ENCODE measurements at places on chromosomes 6 and 20.

DNA sequence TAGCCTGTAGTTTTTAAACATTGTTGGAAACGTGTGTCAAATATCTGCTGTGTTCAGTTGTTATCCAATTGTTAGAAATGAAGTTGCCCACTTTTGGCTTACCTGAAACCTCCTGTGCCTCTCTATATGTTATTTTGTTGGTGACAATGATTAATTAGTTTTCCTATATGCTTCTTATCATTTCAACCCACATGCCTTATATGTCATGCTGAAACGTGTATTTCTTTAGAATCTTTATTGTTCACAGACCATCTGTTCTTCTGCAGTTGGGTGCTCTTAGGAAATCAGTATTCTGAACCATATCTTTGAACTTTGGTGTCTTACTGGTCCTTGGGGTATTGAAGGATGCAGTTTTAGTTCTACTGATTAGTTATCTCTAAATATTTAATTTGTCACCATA lies 91.2 kb upstream of the SCGN start:
- no peak for DNase-seq

DNA sequence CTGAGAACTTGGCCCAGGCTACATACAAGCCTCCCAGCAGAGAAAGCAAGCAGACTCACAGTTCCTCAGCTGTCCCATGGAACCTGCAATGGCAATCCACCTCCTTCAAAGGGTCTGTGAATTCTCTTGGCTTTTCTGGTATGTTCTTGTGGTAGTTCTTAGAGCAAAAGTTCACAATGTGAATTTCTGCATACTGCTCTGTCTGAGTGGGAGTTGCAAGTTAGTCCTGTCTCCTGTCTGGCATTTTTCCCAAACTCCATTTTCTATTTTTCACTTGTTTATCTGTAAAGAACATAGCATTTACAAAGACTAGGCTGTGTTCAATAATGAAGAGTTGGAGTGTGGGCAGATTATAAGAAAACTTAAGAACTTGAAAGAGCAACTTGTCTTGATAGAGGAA lies 269.9 kb downstream of the BCKDHB start:
- no peak for DNase-seq

DNA sequence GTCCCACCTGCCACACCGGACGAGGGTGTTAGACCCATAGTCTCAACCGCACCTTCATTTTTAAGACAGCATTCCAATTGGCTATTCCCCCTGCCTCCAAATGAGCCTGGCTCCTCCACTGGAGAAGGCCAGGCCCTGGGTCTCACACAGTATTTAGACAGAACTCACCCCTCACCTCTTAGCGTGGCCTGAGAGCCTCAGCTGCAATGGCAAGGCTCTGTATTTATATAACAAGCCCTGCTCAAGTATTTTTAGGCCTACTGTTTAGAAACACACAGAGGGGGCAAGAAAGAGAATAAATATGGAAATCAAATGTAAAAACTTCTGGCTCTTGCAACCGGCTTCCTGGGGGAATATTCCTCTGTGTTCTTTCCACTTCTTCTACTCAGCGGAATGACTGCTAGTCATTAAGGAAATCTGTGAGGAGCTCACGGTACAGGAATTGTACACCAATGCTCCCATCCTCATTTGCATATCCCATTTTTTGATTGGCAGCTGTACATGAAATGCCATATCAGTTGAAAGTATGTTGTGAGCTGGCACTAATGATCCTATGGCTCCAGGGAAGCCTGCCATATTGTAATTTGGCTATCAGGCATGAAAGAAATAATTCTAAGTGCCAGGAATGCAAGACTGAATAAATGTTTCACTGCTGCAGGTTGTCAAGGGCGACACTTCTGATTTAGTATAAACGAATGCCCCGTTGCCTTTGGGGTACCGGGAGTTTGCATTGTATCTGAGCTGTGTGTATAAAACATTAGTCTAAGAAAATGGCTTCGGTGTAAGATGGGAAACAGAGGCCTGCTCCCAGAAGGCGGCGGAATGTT lies 207.5 kb downstream of the ZNF217 start:
- no peak for DNase-seq

- no peak for DNase-seq
Measured at GRCh38 chr20:23122321-23122720, 36.2 kb upstream of the CD93 start.

DNA sequence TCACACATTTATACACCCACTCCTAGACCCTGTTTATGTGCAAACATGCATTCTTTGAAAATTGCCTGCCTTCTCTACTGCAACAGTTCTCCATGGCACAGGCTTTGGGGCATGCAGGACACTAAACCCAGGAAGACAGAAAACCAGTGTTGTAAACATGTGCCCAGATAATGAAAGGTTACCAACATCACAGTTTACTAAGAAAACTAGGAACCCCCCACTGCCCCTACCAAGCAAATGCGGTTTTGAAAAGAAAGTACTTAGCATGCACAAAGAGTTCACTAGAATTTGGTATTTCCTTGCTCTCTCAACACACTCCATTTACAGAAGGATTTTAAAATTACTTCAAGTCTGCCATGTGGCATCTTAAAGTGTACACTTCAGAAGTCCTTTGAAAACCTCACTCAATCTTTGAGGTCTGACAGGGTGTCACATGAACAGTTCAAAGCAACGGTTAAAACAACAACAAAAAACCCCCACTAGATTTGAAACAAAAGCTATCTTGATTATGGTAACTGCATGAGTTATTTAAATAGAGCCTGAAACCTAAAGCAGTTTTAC lies 245.0 kb downstream of the GMPR start:
- DNase-seq: no peak

DNA sequence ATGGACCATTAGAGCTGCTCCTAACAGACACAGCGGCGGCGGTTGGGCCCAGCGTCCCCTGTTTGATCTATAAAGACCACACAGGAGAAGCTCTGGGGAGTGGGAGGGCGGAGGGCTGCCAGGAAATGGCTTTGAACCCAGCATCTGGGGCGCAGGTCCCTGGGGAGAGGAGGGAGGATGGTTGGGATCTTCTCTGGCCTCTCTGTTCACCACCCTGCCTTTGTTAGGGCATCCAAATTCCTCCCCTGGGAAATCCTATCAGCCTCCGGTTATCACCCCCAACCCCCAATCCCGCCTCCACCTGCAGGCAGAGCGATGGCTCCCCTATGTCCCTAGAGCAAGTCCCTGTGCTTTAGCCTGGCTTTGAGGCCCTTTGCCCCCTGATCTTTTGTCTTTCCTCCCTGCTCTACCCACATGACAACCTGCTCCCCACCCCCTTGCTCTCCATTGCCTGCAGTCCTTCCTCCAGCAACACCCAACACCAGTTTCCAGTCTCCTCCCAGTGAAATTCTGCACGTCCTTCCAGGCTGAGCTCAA lies 7.1 kb downstream of the XKR7 start:
- DNase-seq: no peak

- no peak for DNase-seq
Measured at GRCh38 chr6:5028921-5029320, 25.1 kb upstream of the RPP40 start.

DNA sequence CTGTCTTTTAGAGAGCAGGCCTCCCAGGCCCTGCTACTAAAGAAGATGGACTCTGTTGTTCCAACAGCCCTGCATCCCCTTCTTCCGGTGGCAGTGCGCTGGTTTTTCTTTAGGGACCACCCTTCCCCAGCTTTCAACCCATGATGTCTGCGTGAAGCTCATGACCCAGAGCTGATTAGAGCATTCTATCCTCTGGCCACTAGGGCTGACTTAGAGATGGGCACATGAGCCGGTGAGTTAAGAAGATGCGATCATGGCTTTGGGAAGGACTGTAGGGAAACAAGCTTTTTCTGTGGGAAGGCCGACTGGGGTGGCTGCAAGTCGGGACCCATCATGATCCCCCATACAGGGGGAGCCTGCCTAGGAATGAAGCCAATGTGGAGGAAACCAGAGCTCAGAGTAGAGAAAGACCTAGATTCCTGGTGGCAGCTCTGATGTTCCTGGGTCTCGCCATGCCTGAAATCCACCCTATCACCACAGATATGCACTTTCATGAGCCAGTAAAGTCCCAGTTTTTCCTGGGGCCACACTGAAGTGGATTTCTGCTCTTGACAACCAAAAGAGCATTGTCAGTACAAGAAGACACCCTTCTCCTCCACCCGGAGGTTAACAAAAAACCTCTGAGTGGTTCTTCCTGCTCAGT lies 29.1 kb upstream of the STX16 start:
- DNase-seq: no peak

DNA sequence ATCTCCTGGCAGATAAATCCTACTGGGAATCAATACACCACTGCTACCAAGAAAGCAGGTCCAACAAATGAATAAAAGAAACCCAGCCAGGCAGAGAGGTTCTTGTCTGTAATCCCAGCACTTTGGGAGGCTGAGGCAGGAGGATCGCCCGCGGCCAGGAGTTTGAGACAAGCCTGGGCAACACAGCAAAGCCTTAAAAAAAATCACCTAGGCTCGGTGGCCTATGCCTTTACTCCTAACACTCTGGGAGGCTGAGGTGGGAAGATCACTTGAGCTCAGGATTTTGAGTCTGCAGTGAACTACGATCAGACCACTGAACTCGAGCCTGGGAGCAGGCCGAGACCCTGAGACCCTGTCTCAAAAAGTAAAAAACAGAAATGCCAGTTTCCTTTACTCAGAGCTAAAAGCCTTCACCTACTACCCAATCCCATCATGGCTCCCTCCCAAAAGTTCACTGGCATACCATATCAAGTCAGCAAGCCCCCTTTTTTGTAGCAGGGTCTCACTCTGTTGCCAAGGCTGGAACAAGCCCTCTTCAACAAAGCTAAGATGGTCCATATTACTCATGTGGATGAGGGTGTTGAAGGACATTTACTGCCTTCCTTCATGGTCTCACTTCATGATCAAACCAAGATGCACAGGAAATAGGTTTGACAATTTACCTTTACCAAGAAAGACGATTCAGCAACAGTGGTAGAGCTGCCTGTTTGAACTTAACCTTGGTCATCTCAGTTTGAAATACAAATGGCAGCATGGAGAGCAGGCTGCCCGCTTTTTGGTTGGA lies 5.3 kb downstream of the SNX5 start:
- no peak for DNase-seq

DNA sequence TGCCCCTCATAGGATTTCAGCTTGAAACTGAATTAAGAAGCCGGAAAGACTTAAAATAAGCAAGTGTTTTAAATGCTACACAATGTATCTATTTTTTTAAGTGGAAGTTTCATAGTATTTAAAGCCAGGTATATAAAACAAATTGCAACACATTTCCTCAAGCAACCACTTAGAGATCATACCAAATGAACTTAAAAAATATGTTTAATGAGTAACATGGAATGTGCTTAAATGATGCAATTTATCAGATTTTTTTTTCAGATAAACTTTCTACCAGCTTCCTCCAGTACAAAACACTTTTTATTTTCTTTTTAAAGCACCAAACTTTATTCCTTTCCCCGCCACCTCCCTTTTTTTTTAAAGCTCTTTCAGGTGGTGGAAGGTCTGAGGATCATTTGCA lies 534.3 kb downstream of the BMP2 start:
- no peak for DNase-seq

DNA sequence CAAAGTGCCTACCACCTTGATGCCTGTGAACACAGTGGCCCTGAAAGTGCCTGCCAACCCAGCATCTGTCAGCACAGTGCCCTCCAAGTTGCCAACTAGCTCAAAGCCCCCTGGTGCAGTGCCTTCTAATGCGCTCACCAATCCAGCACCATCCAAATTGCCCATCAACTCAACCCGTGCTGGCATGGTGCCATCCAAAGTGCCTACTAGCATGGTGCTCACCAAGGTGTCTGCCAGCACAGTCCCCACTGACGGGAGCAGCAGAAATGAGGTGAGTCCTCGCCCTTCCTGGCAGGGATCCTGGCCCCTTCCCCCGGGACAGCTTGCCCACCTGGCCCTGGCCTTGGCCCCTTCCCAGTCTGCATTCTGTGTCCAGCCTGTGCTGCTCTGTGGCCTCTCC lies 17.9 kb downstream of the MAVS start:
- no peak for DNase-seq

DNA sequence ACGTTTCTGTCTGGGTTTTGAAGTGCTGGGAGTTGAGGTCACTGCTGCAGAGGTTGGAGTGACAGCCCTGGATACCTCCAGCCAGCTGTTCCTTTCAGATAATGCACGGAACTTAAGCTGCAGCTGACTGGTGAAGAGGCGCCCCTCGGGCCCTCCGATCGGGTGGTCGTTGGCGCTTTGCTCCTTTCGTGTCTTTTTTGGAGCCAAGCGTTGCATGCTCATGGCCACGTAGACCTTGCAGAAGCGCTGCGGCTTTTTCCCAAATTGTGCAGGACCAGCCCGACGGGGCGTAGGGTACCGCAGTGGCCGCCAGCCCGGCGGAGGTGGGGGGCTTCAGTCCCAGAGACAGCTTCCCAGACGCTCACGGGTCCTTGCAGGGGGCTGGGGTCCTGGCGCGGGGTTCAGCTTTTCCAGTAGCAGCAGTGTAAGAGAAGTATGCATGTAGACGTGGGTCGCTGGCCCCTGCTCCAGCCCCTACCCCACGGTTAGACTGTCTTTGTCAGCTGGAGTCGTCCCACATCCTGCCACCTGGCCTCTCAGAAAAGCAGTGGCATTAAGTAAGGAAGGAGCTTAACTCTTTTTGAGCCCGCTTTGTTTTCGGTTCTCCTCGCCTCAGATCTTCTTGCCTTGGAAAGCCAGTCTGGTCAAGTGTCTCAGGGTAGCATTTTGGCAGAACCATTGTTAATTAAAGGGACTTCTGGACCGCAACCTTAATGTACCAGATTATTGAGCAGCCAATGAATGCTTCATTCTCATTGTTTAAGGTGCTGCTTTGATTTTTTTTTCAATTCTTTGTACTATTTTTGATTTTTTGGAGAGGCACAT lies 838 bp downstream of the TNFAIP3 start:
- DNase-seq: no peak

DNA sequence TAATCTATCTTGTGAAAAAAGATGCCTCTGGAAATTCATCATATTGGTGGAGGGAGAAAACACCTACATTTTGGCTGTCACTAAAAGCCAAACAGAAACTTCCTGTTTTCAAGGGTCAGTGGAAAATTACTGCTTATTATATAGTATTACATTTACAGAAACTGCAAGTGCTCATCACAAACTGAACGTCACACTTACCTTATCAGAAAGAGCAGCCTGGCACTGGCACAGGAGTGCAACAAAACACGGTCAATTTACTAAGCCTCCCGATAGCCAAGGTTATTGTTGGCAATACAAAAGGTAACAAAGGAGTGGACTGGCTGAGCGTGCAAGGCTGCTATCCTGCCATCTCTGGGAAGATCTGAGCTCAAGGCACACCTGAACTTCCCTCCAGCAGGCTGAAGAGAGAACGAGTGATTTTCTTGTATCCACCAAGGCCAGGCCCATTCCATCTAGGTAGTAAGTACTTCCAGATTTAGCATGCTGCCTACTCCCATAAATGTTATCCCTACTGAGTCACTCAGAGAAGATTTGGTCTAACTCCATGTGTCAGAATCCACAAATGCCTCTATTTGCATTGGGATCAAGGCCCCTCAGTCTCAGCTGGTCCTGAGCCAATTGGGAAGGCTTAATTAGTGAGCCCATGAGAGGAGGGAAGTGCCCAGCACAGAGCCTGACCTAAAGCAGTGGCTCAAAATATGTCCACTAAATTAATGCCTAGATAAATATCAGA lies 399.8 kb downstream of the BTBD9 start:
- no peak for DNase-seq
